ENCODE measurements at places on chromosomes 11 and 22. TPM values are rescaled to one million over a fixed set of nuclear protein-coding genes. Genes with fewer than 3 reads are reported as not detected.

Gene PATE2
- not detected for total RNA-seq

Gene MAP6
- total RNA-seq = 56.0 TPM

Gene POU2F3
- total RNA-seq = not detected

Gene GGTLC3
- not detected for total RNA-seq

Gene OR51B4
- total RNA-seq = not detected

Gene SLC22A9
- total RNA-seq = not detected

Gene TECTA
- total RNA-seq = 1.1 TPM

GRCh38 chr11:11416917-11417316 is 63.9 kb upstream of the CSNK2A3 start:
- no peak overlapping the region for H3K4me3 ChIP-seq
- no peak for DNase-seq
- H3K4me1 ChIP-seq = no peaks in the 10 kb centered on the region
- no peaks in the 10 kb centered on the region for H3K36me3 ChIP-seq

DNA sequence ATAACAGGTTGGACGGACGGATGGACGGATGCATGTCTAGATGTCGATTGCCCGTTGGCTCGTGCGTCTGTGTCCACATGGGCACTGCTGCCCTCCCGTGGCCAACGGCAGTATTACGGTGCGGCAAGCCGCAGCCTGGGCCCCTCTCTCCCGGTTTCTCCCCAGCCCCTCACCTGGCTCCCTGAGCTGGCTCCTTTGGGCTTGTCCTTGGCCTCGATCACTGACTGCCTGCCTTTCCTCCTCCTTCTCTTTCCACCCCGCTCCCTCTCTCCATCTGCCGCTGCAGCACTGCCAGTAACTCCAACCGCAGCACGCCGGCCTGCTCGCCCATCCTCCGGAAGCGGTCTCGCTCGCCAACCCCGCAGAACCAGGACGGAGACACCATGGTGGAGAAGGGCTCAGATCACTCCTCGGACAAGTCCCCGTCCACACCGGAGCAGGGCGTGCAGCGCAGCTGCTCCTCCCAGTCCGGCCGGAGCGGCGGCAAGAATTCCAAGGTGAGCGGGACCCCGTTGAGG is 77.3 kb downstream of the SCN3B start:
- no peak overlapping the region for H3K4me3 ChIP-seq
- peak; percentile 84 for DNase-seq
- H3K27ac ChIP-seq = peak overlapping the region; percentile 17
- H3K27me3 ChIP-seq = no peaks in the 10 kb centered on the region
- H3K36me3 ChIP-seq = no peaks in the 10 kb centered on the region
- H3K4me1 ChIP-seq = peaks cover 25% of the 10 kb centered on the region

DNA sequence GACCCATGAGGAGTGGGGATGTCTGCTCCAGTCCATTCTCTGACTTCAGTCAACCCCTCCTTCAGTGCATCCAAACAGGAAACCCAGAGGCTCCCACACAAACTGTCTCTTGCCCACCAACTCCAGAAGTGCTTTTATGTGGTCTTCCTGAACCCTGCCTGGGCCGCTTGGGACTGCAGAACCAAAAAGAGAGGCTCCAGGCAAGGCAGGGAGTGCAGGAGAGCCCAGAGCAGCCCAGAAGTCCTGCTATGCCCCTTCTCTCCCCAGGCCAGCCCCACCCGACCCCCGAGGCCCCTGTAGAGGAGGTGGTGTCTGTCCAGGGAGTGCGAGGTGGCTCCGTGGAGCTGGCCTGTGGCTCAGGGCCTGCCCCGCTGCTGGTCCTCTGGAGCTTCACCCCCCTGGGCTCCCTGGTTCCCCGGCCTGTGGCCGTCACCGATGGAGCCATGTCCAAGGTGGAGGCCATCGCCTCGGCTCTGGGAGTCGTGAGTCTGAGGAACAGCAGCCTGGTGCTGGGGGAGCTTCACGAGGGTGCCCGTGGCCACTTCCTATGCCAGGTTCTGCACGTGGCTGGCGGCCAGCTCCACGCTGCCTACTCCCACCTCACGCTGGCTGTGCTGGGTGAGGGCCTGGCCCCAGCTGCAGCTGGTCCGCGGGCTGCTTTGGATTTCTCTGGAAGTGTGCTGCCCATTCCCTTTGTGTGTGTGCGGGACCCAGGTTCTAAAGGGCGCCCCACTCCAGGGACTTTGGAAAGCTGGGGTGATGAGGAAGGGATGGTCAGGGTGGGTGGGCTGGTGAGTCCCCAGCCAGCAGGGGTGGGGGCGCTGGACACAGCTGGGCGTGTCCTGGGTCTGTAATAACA is 1.8 kb downstream of the VSIG10L2 start:
- H3K27ac ChIP-seq = no peak overlapping the region
- no peaks in the 10 kb centered on the region for H3K36me3 ChIP-seq
- DNase-seq = no peak
- H3K4me3 ChIP-seq = no peak overlapping the region
- peaks cover 3% of the 10 kb centered on the region for H3K4me1 ChIP-seq

- no peaks in the 10 kb centered on the region for H3K36me3 ChIP-seq
- no peak overlapping the region for H3K4me3 ChIP-seq
- DNase-seq = no peak
- no peaks in the 10 kb centered on the region for H3K27me3 ChIP-seq
Measured at GRCh38 chr11:127789927-127790326, 789.4 kb upstream of the KIRREL3 start.

DNA sequence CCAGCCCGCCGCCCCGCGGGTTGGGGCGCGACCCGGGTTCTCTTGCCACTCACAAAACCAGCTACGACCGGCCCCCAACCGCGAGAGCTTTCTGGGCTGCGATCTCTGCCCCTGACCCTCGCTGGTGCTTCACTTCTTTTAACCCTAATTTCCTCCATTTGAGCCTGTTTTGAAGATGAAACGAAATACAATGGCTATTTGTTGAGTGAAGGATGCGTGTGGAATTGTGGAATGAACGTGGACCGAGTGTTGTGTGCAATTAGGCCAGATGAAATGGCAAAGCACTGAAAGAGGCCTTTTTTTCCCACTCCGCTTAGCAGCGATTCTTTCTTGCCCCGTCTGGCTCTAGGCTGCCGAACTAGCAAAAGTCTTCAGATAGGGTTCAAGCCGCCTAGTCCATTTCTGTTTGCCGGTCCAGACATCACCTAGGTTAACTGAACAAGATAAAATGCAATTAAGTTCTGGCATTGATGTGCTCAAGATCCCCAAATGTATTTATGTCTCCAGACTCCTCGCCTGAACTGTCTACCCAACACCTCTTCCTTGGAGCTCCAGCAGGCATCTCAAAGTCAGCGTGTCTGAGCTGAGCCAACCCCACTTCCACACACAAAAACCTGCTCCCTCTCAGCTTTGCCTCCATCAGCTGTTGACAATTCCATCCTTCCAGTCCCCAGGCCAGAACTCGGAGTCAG is 471 bp upstream of the TMEM184B start:
- H3K27ac ChIP-seq = no peak overlapping the region
- H3K27me3 ChIP-seq = no peaks in the 10 kb centered on the region
- H3K4me3 ChIP-seq = peak overlapping the region; percentile 5
- no peak for DNase-seq
- H3K4me1 ChIP-seq = peaks cover 41% of the 10 kb centered on the region

GRCh38 chr11:103396237-103396636 is 287.0 kb downstream of the DYNC2H1 start:
- DNase-seq = no peak
- H3K4me3 ChIP-seq = no peak overlapping the region
- no peaks in the 10 kb centered on the region for H3K4me1 ChIP-seq
- no peaks in the 10 kb centered on the region for H3K27me3 ChIP-seq

- no peaks in the 10 kb centered on the region for H3K27me3 ChIP-seq
- no peaks in the 10 kb centered on the region for H3K4me1 ChIP-seq
- H3K36me3 ChIP-seq = no peaks in the 10 kb centered on the region
- DNase-seq = no peak
- H3K4me3 ChIP-seq = no peak overlapping the region
Measured at GRCh38 chr11:23944923-23945322, 551.9 kb upstream of the LUZP2 start.

- DNase-seq = no peak
- no peaks in the 10 kb centered on the region for H3K36me3 ChIP-seq
- no peaks in the 10 kb centered on the region for H3K27me3 ChIP-seq
Measured at GRCh38 chr11:57055744-57056143, 67.0 kb downstream of the OR5AK2 start.

DNA sequence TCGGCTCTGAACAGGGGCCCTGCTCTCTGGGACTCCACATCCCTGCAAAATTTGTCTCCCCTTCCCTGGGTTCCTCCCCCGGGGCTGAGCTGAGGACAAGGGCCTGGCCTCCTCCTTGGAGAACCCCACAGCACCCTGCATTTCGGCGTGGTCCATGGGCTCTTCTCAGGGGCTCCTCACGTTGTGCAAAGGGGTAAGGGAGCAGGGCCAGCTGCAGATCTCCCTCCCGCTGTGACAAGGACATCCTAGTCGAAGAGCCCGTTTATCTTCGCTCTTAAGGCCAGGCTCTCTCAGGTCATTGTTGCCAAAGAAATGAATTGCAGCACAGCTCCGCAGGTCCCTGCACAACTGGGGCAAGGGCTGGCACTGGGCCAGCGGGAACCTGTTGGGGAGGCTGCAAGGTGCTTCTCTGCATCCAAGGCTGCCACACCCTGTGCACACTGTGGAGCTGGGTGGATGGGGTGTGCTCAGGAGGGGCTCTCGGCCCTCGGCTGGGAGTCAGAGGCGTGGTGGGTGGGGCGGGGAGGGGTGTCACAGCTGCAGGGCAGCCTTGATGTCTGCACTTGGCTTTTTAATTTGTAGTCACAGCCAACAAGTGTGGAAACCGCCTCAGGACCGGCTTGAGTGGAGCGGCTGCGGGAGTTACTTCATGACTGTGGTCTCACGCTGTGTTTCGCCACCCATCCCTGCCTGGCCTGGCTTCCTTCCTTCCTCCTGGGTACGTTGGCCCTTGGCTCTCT is 26.6 kb upstream of the SEPTIN5 start:
- no peaks in the 10 kb centered on the region for H3K27me3 ChIP-seq
- no peak overlapping the region for H3K4me3 ChIP-seq
- no peaks in the 10 kb centered on the region for H3K4me1 ChIP-seq

DNA sequence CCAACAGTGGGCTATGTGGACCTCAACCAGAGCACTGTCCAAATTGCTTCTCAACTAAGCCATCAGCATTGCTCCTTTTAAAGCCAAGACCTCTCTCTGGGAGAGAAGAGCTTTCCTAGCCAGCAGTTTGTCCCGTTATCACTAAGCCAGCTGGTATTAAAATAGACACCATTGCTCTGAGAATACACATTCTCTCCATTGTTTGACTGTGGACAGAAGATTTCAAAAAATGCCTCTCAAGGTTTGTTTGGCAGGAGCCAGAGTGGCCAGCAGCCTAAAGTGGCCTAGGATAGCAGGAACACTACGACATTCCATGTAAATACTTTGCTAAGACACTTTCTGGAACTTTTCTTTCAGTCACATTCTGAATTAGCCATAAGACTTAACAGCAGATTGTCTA is 41.3 kb downstream of the EIF4ENIF1 start:
- no peak overlapping the region for H3K4me3 ChIP-seq
- peaks cover 17% of the 10 kb centered on the region for H3K4me1 ChIP-seq
- no peak overlapping the region for H3K27ac ChIP-seq
- DNase-seq = no peak

- DNase-seq = no peak
- peaks cover 7% of the 10 kb centered on the region for H3K4me1 ChIP-seq
- no peaks in the 10 kb centered on the region for H3K36me3 ChIP-seq
- H3K4me3 ChIP-seq = no peak overlapping the region
- H3K27ac ChIP-seq = no peak overlapping the region
Measured at GRCh38 chr11:112285841-112286311, 25.2 kb upstream of the PLET1 start.

- no peaks in the 10 kb centered on the region for H3K27me3 ChIP-seq
- peaks cover 19% of the 10 kb centered on the region for H3K4me1 ChIP-seq
- H3K4me3 ChIP-seq = no peak overlapping the region
Measured at GRCh38 chr11:74069146-74070046, 60.5 kb upstream of the UCP3 start.

DNA sequence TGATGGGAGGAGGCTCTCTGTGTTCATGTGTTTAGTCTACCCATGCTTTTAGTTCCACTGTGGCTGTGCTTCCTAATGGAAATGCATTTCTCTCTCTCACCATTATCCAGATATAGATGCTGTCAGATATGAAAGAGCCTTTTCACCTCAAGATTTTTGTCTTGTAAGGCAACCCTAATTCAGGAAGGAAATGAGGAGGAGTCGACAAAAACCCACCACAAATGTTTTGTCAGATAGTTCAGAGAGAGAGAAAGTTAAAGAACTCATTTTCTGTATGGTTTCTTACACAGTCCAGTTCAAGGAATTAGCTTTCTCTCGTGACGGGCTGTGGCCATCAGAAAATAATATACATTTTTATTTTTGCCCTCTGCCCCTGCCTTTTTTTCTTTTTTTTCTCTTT is 82.5 kb downstream of the ARL14EP start:
- H3K36me3 ChIP-seq = no peaks in the 10 kb centered on the region
- H3K4me1 ChIP-seq = no peaks in the 10 kb centered on the region
- H3K27me3 ChIP-seq = no peaks in the 10 kb centered on the region
- no peak for DNase-seq

DNA sequence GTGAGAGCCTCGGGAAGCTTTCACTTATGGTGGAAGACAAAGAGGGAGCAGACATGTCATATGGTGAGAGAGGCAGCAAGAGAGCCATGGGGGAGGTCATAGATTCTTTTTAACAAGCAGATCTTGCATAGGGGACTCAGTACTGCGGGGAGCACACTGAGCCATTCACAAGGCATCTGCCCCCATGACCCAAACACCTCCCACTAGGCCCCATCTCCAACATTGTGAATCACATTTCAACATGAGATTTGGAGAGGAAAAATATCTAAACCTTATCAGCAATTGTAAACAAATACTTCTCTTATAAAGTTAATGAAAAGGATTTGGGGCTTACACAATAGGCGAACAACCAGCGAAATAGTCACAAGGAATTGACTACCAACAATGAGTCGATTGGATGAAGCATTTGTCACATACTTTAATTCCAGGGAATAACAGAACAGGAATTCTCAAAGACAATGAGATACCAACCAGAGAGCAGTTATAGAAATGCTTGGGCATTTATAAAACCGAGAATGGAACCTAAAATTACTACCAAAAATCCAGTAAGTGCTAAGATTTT is 7.3 kb downstream of the DDI1 start:
- H3K36me3 ChIP-seq = no peaks in the 10 kb centered on the region
- no peak for DNase-seq
- no peak overlapping the region for H3K4me3 ChIP-seq
- H3K27me3 ChIP-seq = no peaks in the 10 kb centered on the region

DNA sequence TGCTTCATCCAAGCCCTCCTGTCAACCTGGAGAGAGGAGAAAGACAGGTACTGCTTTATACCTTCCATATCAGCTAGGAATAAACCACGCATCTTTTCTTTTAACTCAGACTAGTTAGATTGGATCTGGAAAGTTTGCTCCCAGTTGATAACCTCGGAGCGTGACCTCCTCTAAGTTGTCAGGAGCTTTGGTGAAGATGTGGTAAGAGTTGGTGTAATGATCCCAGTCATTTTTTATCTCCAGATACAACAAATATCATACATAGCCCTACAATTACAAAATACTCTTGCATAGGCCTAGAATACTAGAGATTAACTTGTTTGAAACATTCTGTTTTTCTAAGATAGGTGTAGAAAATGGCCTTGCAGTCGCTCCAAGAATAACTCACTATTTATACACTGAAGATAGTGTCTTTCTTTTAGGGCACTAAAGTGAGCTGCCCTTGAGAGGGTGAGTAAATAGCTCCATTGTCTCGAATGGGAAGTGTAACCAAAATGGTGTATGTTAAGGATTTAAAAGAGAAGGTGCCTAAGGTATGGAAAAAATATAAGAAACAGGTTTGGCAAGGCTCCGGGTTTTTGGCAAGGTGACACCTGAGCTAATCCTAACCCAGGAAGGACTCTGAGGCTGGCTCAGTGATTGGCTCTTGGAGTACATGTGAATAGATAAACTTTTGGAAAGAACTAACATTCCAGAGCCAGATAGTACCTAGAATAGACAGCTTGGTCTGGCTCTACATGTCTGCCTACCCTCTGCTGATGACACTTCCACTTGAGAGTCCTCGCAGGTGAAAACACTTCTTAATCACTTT is 59.4 kb downstream of the GLYATL1 start:
- H3K4me1 ChIP-seq = no peaks in the 10 kb centered on the region
- H3K4me3 ChIP-seq = no peak overlapping the region
- no peaks in the 10 kb centered on the region for H3K36me3 ChIP-seq
- no peaks in the 10 kb centered on the region for H3K27me3 ChIP-seq
